ENCODE measurements at places on chromosomes 13 and 19.
A peak's percentile ranks its signal among the peaks of the same experiment; 100 is the strongest.

DNA sequence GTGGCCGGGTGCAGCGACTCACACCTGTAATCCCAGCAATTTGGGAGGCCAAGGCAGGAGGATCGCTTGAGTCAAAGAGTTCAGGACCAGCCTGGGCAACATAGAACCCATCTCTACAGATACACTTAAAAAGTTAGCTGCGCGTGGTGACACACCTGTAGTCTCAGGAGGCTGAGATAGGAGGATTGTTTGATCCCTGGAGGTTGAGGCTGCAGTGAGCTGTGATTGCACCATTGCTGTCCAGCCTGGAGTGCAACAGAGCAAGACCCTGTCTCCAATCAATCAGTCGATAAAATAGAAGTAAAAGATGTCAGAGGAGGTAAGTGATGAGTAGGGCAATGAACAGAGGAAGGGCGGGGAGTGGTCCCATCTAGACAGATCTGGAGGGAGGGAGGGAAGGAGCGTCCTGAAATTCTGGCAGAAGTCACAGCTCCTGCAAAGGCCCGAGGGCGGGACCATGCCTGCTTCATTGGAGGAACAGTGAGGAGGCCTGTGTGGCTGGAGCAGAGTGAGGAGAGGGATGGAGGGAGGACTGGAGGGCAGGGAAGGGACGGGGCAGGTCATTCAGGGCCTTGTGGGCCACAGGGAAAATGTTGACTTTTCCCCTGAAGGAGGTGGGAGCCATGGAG, 9.7 kb downstream of the SMIM24 start:
- no peak for DNase-seq

GRCh38 chr13:37175996-37176395, 70.5 kb upstream of the CSNK1A1L start:
- no peak for DNase-seq

DNA sequence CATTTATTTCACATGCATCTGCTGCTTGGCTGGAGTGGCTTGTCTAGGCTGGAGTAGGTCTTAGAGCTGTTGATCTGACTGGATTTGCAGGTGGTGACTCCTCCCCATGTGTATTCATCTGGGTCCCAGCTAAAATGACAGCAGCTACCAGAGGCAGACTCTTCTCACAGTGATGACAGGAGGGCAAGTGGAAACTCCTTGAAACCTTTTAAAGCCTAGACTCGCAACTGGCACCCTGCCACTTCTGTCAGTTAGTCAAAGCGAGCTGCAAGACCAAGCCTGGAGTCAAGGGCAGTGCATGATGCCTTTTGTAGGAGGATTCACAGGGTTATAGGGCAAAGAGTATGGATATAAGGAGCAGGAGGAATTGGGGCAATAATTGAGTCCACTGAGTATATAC, 65.2 kb downstream of the TEX26 start:
- DNase-seq, result no peak

GRCh38 chr13:24661713-24662112, 18.5 kb upstream of the ATP12A start:
- no peak for DNase-seq

- DNase-seq, result no peak
Measured at GRCh38 chr19:53055117-53055516, 10.6 kb downstream of the ERVV-2 start.

DNA sequence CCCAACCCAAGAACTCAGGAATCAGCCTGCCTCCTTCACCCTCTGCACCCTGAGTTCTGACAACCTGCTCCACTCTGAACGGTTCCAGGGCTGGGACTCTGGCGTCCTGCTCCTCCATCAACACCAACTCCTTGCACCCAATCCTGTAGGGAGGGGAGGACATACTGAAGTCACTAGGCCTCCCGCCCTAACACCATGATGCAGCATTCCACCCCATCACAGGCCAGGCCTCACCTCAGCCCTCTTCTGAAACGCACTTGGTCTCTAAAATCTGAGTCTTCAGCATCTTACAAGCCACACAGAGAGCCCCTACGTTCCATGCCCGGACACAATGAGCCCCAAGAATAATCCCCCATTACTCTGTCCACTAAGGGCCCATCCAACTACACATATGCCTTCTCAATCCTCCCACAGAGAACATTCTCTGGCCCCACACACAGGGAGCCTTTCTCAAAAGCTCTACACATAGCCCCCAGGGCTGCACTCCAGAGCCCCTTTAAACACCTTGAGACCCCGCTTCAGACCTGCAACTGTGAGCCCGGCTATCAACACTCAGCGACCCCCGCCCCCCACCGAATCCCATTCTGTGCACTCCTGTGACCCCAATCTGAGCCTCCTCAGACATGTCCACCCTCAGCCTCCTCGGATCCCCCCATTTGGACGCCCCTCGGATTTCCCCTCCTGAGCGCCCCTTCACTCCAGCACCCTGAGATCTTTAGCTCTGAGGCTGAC, 567 bp downstream of the ALKBH6 start:
- no peak for DNase-seq

- no peak for DNase-seq
Measured at GRCh38 chr13:76314495-76314894, 571.7 kb downstream of the KCTD12 start.

GRCh38 chr19:2648528-2648937, 54.0 kb downstream of the GNG7 start:
- DNase-seq, result peak; percentile 68

DNA sequence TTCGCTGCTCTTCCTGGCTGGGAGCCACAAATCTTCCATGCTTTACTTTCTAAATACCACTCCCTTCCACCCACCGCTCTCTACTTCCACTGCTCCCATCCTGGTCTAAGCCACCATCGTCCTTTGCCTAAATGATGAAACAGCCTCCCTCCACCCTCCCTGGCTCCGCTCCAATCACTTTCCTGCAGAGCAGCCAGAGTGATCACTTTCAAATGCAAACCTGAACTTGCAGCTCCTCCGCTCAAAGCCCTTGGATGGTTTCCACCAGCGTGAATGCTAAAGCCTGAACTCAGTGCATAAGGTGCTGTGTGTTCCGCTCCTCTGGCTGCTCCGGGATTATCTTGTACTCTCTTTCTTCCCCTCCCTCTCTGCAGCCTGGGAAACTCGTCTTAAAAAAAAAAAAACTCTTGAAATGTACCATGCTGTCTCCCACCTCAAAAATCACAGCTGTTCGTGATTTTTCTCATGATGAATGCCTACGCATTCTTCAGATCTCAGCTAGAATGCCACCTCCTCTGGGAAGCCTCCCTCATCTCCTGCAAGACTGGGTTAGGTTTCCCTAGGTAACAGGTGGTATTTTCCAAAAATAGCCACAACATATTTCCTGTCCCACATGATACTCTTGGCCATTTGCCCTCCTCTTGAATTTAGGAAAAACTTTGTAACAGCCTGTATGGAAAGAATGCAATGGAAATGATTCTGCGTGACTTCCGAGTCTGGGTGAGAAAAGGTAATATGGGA, 3.7 kb upstream of the SIN3B start:
- no peak for DNase-seq

DNA sequence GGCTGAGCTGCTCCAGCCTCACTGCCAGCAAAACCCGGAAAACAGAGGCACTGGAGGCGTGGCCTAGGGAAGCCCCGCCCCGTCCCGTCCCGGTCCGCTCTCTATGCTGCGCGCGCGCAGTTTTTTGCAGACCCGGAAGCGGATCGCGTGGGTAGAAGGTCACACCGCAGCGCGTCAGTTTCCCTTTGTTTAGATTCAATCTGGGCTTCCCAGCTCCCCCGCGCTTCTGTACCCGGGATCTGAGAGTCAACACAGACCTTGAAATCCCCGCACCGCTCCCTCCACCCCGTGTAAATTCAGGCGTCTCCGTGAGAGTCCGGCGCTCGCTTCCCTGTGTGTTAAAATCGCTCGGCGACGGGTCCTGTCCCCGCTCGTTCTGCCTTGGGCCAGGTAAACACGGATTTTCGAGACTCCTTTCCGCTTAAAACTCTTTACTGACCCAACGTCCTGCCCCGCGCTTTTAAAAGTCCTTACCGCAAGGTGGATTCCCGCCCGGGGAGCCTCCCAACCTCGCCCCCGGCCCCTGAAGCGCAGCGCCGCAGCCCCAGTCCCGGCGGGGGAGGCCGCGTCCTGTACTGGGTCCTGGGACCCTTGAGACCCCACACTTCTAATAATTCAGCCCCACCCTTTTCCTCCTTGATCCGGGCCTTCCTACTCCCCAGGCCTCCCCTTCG, at the start of gene ZNF610:
Gene ZNF610, plus strand, starts transcription at position 127 of the 674 bp plus-strand sequence. CDS start 12,930 bp downstream, outside the sequence.
- peak; percentile 71 for DNase-seq

DNA sequence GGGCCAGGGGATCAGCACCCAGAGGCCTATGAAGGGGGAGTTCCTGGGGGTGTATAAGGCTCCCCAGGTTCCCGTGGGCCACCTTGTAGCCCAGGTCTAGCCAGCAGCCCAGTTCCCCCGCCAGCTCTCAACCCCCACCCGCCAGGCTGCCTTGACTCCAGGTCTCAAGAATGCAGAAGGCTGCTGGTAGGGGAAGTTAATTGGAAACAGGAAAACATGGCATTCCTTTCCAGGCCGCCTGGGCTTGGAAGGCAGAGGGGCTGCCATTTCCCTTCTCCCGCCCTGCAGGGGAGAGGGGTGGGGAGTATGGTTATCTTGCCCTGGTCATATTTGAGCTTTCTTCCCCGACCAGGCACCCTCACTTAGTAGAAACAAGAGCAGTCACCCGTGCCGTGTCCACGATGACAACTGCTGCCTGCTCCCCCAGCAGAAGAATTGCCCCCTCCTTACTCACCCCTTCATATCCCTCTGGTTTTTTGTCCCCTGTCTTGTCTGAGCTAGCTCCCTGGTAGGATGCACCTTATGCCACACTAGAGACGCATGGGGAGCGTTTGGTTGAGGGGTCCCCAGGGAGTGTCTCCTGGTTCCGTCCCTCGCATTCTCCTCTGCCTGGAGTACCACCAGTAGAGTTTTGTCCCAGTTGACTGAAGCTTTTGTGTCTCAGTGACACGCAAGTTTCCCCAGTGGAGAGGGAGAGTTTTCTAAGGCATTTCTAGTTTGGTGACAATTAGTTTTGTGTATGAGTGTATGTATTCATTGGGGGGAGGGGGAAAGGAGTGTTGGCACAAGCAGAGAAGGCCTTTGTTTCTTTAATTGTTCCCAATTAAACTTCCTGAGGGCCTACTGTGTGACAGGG, 4.5 kb downstream of the BICRA start:
- DNase-seq, result no peak

- DNase-seq, result no peak
Measured at GRCh38 chr13:32938314-32938713, 77.9 kb upstream of the KL start.

- DNase-seq, result no peak
Measured at GRCh38 chr19:48394331-48395169, 1.1 kb downstream of the GRIN2D start.

Data from T follicular helper cell (primary cell).